ENCODE measurements at places on chromosomes 12 and 14.

DNA sequence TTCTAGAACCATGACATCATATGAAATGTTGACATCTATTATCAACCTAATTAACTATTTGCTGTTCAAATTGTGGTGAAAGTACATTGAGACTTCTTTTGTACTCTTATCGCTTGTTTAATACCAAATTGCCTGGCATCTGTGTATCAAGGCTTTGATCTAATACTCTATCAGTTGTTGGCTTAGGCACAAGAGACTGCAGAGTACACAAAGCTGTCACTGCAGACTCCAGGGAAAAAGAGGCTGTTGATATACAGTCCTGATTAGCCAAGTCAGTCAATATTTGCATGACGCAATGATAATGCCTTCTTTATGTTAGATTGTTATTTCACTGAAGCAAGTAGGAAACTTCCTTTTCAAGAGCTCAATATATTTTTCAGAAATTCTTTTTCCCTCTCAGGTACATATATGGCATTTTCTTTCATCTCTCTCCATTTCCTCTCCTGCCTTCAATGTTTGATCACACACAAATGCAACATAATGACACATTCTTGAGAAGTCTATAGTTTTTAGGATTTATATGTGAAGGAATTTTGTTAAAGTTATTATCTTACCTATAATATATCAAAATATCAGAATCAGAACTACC is 32.3 kb upstream of the PTCSC3 start:
- no peak for DNase-seq

- DNase-seq: peak; percentile 93
These were observed 216.4 kb downstream of the LRIG3 start for GRCh38 chr12:58703866-58704265.

DNA sequence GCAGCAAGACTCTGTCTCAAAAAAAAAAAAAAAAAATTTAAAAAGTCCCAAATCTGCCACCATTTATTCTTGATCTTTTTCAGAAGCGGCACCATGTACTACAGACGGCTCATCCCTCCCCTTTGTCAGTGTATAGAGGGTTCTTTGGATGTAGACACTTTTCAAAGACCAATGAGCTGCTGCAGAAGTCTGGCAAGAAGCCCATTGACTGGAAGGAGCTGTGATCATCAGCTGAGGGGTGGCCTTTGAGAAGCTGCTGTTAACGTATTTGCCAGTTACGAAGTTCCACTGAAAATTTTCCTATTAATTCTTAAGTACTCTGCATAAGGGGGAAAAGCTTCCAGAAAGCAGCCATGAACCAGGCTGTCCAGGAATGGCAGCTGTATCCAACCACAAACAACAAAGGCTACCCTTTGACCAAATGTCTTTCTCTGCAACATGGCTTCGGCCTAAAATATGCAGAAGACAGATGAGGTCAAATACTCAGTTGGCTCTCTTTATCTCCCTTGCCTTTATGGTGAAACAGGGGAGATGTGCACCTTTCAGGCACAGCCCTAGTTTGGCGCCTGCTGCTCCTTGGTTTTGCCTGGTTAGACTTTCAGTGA is 6.5 kb upstream of the ACACB start:
- DNase-seq: no peak

- DNase-seq: no peak
These were observed 7.1 kb downstream of the SCNN1A start for GRCh38 chr12:6367969-6368892.

GRCh38 chr12:28086521-28087155 is 103.6 kb upstream of the CCDC91 start:
- no peak for DNase-seq

- DNase-seq: peak; percentile 31
These were observed 15.8 kb downstream of the DIP2B start for GRCh38 chr12:50520416-50521207.

GRCh38 chr12:131608740-131609690 is 101.9 kb upstream of the SFSWAP start:
- DNase-seq: peak; percentile 85

DNA sequence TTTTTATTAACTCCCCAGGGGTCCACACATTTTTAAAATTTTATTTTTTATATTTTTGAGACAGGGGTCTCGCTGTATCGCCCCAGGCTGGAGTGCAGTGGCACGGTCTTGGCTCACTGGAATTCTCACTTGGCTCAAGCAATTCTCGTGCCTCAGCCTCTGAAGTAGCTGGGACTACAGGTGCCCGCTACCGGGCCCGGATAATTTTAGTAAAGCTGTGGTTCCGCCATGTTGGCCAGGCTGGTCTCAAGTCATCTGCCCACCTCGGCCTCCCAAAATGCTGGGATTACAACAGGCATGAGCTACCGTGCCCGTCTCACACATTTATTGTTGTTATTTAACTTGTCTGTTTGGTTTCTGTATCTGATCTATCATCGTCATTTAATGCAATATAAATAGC is 307.4 kb downstream of the TMTC2 start:
- DNase-seq: no peak

- no peak for DNase-seq
These were observed 51.6 kb upstream of the CRY1 start for GRCh38 chr12:107144990-107145389.

GRCh38 chr14:89331398-89331797 is 85.6 kb downstream of the FOXN3 start:
- DNase-seq: no peak

- DNase-seq: no peak
These were observed 175.8 kb downstream of the FOXN3 start for GRCh38 chr14:89241257-89241656.

- DNase-seq: no peak
These were observed 30.7 kb downstream of the ISCA2 start for GRCh38 chr14:74524076-74524811.

DNA sequence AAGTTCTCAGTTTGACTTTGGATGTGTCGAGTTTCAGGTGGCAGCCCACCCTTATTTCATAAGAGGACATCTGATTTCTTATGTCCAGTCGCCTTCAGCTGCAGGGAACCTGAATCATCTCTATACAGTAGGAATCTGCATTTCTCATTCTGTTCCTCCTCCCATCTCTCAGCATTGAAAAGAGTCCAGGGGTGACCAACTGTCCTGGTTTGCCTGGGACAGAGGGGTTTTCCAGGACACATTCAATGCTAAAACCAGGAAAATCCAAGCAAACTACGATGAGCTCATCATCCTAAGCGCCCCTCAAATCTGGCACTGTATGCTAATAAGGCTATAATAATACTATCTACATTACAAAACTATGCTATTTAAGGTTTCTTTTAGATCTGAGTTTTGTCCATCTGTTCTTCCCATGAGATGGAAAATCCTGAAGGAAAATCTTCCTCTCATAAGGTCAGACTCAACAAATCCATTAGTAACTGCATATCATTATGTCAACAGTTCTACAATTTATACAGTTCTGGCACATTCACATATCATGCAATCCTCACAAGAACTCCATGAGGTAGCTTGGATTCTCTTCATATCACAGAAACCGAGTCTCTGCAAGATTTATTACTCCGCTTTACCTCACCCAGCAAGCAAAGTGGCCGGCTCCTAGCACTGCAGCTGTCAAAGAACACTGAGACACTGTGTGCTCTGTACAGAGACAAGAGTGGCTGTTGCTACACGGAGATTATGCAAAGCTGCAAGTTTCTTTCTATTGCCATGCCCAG is 15.6 kb upstream of the CALM1 start:
- DNase-seq: peak; percentile 55

DNA sequence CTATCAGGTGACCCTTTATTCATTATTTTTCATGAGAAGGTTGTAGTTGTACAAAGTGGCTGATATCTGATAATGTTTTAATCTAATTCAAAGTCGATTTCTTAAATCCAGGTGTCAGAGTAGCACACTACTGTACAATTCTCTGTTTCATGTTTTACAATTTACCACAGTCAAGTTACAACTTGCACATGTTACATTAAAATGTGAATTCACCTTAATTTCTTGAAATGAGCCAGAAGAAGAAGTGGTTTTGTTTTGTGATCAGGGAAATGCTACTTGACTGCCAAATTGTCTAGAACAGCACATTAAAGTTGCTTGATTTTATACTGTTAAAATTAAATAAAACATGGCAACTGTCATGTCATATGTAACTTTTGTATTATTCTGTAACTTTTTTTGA is 23.2 kb downstream of the LRRK2 start:
- no peak for DNase-seq

- DNase-seq: peak; percentile 88
These were observed 16.5 kb downstream of the NINJ2 start for GRCh38 chr12:646442-647384.

DNA sequence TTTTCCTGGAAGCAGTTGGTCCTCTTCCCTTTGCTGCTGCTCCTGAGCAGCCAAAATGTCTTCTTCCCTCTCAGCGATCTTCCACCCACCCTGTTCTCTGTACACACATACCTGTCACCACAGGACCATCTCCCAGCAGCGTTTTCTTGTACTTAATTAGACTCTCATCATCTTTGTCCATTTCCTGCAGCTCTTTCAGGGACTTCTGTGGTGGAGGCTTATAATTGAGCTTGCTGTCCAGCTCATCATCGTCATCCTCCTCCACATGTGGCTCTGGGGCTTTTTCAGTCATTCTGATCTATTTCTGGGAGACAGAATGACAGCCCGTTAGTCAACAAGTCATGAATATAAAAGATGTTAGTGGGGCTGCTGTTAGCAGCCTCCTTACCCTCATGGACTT is 11.0 kb downstream of the ARHGDIB start:
- DNase-seq: no peak

DNA sequence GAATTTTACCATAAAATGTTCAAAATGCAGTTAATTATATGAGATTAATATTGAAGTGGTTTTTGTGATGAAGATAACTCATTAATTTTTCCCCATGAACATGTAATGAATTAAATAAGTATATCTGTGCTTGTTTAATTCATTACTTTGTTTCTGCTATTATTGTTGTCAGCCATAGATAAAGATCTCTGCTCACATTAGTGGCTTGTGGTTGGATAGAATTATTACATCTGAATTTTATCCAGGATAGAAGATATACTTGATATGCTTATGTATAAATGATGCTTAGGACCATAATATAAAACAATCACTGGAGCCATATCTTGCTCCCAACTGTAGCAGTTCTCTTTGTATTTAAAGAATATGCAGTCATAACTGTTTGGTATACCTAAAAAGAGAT is 18.5 kb downstream of the TSPAN19 start:
- no peak for DNase-seq

- DNase-seq: no peak
These were observed 41.3 kb downstream of the SLC16A7 start for GRCh38 chr12:59636945-59637691.

- peak; percentile 77 for DNase-seq
These were observed 7.8 kb upstream of the DTX1 start for GRCh38 chr12:113048716-113049127.

GRCh38 chr14:85016496-85016895 is 513.4 kb upstream of the FLRT2 start:
- no peak for DNase-seq

GRCh38 chr14:37508503-37508902 is 86.5 kb downstream of the FOXA1 start:
- no peak for DNase-seq

GRCh38 chr12:109818905-109819500 is 14.2 kb downstream of the TRPV4 start:
- no peak for DNase-seq

DNA sequence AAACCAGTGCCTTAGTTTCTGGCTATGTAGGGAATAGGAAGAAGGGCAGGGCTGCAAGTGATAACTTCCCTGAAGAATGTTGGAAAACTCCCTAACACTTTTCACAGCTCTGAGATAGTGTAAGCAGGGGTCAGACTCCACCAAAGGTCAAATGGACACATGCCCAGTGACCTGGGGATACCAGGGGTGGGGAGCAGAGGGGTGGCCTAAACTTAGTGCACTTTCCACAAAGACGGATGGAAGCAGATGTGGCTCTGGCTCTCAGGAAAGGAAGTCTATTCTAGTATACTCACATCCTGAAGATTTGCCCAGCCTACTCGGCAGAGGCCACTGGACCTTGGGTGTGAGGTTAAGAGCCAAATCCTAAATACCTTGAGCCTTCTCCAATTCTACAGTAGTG is 285.8 kb downstream of the NUAK1 start:
- peak; percentile 27 for DNase-seq

GRCh38 chr12:27206801-27207502 is 37.1 kb upstream of the STK38L start:
- DNase-seq: no peak

DNA sequence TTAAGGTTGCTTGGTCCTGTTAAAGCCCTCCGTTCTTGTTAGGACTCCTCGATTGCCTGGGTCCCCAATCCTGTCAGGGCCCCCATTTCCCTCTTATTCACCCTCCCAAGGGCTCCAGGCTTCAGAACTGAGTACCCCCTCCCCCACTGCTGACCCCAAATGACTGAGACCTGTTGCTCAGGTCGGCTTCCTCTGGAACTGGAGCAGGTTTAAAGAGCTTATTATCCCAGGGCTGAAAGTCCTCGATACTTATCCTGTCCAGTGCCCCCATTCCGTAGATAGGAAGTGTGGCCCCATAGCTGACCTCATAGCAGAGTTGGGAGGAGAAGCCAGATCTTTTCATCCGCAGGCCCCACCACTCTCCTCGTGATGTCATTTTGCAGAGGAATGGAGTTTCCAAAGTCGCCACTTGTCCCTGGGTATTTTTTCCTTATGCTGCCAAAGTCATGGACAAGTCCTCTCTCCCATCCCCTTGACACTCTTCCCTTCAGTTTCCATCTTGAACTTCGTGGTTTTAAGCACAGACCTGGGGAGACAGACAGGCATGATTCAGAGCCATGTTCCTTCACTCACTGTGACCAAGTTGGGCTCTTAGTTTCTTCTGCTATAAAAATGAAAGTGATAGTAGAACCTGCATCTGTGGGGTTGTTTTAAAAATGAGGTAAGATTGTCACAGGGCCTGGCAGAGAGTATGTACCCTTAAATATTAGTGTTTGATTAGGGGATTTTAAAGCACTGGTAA is 1.2 kb downstream of the USP30 start:
- DNase-seq: no peak

- peak; percentile 32 for DNase-seq
These were observed 94.1 kb upstream of the TMPO start for GRCh38 chr12:98421316-98421715.

DNA sequence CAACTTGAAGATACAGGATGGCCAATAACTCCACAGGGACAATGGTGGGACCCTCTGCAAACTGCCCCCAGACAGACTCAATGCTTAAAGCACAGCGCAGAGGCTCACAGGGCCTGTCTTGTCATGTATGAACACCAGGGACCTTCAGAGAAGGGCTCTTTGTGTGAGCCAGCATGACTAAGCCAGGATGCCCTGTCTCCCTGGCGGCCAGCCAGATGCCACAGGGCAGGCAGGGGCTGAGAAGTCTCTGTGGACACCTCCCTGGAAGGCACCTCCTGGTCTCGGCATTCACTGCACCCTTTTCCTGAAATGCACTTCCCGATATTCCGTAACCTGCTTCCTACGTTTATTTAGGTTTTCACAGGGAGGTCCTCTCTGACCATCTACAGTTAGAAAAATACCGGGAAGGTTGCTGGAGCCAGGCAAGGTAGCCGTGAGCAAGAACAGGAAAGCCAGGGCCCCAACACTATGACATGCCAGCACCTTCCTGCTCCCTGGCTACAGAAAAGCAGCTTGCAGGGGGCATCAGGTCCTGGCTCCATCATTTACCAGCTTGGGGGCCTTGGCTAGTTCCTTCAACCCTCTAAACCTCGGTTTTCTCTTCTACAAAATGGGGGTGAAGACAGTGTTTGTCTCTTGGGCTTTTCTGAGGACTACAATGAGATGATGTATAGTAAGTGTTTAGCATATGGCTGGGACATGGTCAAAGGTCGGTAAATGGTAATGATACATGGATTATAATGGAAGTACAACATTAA is 65.0 kb downstream of the PITPNM2 start:
- DNase-seq: no peak
